ENCODE measurements at places on chromosomes 3 and 15.

- no peak for DNase-seq
These were observed 35.3 kb downstream of the GBE1 start for GRCh38 chr3:81726132-81726531.

GRCh38 chr3:23996095-23996524, 51.0 kb downstream of the NR1D2 start:
- DNase-seq, result no peak

DNA sequence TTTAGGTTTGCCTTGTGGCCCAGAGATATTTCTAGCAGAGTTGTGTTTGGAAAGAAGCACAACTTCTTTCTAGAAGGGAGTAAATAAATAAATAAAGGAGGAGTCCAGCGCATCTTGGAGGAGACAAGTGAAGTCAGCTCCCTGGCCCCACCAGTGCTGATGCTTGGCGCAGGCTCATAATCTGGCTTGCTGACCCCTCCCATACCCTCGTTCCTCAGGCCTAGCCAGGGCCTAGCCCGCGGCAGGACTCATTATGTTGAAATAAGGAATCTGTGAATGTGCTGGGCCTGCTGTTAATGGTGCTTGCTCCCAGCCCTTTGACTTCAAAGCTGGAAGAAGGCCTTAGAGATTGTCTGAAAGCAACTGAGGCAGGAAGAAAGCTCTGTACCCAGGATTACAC, 3.1 kb downstream of the ZNF710 start:
- DNase-seq, result no peak

GRCh38 chr3:131796558-131797198, 238.1 kb downstream of the CPNE4 start:
- DNase-seq, result no peak

DNA sequence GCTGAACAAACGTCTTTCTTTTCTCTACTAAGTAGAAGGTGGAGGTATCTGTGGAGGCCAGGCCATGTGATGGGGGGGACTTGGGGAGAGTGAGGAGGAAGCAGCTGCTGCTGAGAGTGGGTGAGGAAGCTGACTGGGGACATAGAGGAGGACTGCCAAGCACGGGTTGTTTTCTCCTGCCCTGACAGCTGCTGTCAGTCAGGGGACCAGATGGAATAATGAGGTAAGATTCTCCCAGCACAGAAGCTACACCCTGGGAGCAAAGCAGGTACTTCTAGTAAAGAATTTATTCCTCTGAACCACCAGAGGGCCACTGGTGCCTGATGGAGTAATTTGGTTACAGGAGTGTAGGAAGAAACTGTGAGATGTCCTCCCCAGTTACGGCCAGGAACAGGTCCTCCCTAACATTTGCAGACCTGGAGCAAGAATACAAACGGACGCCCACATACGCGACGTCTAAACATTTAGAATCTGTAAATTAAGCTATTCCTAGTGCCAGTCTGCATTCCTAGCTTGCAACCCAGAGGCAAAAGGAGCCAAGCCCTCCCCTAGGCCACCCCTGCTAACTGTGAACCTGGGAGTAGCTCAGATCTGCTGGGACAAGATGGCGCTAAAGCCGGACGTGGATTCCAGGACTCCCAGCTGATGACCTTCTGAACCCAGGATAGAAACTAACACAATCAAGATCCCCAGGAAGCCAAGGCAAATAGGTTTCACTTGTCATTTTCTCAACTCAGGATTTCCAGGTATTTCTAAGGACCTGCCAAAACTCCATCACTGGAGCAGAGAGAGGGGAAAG, 14.8 kb downstream of the CRYGS start:
- DNase-seq, result no peak

GRCh38 chr3:3089017-3089416, 21.2 kb downstream of the IL5RA start:
- no peak for DNase-seq

DNA sequence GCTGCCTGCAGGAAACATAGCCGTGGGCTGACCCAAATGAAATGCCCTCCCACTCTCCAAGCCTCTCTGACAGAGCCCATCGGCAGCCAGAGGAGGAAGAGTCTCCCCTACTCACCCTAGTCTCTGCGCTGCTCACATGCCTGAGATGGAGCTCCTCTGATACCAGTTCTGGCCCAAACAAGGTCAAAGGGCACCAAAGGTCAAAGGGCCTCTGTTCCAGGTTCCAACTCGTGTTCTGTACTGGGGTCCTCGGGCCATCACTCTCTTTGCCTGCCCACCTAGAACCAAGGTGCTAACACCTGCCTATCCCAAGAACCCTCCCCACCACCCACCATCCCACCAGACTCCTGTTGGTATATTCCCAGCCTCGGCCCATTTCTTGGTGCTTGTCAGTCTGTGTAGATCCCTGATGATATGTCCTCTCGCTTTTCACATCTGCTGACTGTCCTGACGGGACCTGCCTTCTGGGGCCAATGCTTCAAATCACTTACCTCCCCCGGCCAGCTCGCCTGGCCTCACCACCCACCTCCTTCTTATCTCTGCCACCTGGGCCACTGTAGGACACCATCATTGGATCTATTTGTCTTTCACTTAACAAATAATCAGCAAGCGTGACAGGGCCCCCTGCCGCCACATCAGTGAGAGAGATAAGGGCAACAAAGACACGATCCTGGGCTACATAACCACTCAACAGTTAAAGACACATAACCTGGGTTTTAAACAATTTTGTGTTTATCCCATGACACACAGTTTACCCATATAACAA, 90.4 kb downstream of the SRGAP3 start:
- no peak for DNase-seq

DNA sequence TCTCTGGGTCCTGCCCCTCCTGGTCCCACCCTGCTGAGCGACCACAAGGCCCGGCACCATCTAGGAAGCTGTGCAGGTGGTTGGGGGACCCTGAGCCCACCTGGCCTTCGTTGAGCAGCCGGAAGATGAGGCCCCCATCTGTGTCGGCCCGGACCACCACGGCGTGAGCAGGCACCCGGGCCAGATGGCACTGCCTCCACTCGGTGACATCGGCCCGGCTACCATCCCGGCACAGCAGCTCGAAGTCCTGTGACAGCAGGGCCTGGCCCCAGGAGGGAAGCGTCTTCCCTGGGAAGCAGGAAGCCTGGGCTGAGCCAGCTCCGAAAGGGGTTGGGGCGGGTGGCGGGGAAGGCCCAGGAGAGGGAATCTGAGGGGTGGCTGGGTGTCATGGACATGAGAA, 12.6 kb downstream of the MELTF start:
- DNase-seq, result no peak

GRCh38 chr3:45628746-45629145, 34.2 kb downstream of the LIMD1 start:
- DNase-seq, result no peak

DNA sequence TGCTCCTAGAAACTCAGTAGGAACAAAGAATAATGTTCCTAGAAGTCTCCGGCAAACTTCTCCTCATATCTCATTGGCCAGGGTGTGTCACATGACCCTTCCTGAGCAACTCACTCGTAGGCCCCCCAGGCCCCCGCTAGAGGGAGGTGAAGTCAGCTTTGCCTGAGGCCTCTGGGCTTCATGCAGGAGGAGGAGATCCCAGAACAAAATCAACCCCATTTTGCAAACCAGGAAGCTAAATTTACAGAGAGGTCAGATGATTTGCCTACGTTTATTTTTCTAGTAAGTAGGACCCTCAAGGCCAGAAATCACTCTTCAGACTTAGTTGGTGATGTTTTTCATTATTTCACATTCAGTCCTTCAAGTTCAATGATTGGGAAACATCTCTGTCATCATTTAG, 99.1 kb downstream of the SSR3 start:
- DNase-seq, result no peak

Measured in AG09319 (cell line).